NCI-H446 (cell line): ENCODE measurements at places on chromosomes 12 and 14.

DNA sequence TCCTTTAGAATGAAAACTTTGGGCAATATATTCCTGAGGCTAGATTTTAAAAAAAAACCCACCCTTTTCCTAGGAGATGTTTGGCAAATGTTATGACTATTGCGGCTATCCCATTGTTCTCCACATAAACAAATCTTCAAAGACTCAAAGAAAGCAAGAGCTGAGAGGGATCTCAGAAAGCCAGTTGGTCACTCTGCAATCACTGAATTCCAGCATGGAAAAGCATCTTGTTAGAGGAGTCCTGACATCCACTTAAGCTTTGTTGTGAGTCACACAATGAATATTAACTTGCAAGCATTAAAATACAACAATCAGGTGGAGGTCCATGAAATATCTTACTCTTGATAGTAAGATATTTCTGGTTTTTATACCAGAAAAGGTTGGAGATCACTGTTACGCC is 11.0 kb upstream of the PTPRB start:
- no peak for DNase-seq

GRCh38 chr12:78209846-78210505 is 379.3 kb downstream of the NAV3 start:
- DNase-seq = peak; percentile 98

DNA sequence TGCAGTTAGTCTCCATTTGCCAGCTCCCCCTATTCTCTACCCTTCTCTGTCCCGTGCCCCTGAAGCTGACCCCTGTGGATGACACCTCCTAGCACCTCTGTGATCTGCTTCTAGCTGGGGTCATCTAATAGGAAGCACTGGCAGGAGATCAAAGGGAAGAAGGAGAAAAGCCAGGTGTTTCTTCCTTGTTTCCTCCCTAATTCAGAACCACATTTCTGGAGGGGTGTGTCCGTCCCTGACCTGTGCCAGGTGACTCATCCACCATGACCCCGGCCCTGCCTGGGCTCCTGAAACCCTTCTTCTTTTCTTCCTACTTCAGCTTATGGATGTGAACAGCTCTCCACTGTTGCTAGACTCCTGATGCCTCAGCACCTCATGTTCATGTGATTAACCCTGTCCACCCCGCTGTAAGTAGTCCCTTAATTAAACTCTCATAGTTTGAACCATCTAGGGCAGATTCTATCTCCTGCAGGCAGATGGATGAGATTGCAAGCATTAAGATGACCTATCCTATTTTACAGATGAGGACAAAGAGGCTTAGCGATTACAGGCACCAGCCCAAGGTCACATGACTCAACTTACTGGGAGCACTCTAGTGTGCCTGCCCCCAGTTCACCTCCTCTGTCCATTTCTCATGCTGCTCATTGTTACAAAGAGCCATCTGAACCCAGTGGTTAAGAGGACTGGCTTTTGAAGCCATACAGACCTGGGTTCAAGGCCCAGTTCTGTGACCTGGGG is 770.5 kb downstream of the MED13L start:
- no peak for DNase-seq

DNA sequence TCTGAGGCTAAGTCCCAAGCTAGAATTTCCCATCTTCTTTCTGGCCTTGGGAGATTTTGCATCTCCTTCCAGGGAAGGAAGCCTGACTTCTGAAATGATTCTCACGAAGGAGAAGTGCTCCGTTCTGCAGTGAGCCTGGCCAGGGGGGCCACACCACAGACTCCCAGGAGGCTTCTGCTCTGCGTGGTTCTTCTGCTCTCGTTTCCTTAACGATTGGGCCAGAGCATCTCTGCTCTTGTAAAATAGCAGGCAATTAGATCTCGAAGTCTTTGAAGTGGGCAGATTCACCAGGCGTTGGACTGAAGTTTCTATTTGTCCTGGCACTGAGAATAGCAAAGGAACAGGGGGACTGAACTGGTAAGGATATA is 6.7 kb upstream of the BATF start:
- no peak for DNase-seq

- DNase-seq = no peak
These were observed 371.7 kb downstream of the RGS6 start for GRCh38 chr14:72303930-72304329.

DNA sequence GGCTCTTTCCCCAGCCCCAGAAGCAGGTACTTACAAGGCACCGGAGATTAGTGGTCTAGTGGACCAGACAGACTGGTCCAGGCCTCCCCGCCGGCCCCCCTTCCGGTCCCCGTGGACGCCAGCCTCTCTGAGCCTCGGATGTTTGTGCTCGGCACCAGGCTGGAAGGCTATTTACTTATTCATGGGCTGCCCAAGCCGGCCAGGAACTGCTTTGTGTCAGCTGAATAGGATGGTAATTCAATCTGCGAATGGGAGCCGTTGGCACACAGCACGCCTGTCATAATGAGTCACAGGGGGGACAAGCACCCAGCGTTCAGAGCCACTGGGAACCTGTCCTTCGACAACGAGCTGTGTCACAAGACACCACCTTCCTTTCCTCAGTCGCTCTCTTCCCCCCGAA is 82.3 kb downstream of the RIMBP2 start:
- no peak for DNase-seq

- peak; percentile 32 for DNase-seq
These were observed 388.7 kb downstream of the TMEM117 start for GRCh38 chr12:44224399-44225148.

- peak; percentile 10 for DNase-seq
These were observed 32.1 kb downstream of the DEPDC4 start for GRCh38 chr12:100234591-100235304.

- DNase-seq = no peak
These were observed 1.5 kb downstream of the KDM2B start for GRCh38 chr12:121579190-121579791.

GRCh38 chr14:79325071-79325470 is 886.2 kb downstream of the DIO2 start:
- DNase-seq = no peak

GRCh38 chr14:85319101-85319500 is 210.8 kb upstream of the FLRT2 start:
- no peak for DNase-seq

GRCh38 chr14:103948442-103948841 is 6.1 kb upstream of the RD3L start:
- no peak for DNase-seq

DNA sequence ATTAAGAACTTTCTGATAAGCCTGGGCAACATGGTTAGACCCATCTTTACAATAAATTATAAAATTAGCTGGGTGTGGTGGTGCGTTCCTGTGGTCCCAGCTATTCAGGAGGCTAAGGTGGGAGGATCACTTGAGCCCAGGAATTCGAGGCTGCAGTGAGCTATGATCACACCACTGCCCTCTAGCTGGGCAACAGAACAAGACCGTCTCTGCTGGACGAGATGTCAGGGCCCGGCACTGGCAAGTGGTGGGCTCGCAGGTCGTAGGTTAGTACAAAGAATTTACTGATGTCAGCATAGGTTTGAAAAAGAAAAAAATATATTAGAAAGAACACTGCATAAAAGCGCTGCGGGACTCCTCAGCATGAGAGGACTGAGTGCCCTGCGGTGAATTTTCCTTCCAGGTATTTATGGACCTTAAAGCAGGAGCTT is 15.7 kb upstream of the VSIG10 start:
- DNase-seq = no peak

GRCh38 chr12:57044889-57045288 is 5.0 kb downstream of the MYO1A start:
- no peak for DNase-seq

- no peak for DNase-seq
These were observed 424.1 kb downstream of the PCNX1 start for GRCh38 chr14:71331403-71331802.
